NCI-H226 (cell line): ENCODE measurements at places on chromosomes 16 and 17.

DNA sequence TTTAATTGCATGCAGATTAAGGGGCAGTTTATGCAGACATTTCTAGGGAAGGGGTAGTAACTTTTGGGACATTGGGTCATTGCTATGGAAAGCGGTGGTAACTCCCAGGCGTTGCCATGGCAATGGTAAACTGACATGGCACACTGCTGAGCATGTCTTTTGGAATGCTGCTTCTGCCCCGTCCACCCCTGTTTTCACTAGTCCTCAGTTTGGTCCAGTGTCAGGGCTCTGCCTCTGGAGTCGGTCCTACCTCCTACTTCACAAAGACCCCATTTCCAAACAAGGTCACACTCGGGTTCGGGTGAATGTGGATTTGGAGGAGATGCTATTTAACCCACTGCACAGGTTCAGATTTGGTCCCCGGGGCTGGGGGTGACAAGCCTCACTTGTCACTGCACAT, 2.9 kb downstream of the IL34 start:
- no peak for DNase-seq

- DNase-seq, result peak; percentile 72
Observed at GRCh38 chr17:39144416-39144840, 7.0 kb downstream of the PLXDC1 start.

DNA sequence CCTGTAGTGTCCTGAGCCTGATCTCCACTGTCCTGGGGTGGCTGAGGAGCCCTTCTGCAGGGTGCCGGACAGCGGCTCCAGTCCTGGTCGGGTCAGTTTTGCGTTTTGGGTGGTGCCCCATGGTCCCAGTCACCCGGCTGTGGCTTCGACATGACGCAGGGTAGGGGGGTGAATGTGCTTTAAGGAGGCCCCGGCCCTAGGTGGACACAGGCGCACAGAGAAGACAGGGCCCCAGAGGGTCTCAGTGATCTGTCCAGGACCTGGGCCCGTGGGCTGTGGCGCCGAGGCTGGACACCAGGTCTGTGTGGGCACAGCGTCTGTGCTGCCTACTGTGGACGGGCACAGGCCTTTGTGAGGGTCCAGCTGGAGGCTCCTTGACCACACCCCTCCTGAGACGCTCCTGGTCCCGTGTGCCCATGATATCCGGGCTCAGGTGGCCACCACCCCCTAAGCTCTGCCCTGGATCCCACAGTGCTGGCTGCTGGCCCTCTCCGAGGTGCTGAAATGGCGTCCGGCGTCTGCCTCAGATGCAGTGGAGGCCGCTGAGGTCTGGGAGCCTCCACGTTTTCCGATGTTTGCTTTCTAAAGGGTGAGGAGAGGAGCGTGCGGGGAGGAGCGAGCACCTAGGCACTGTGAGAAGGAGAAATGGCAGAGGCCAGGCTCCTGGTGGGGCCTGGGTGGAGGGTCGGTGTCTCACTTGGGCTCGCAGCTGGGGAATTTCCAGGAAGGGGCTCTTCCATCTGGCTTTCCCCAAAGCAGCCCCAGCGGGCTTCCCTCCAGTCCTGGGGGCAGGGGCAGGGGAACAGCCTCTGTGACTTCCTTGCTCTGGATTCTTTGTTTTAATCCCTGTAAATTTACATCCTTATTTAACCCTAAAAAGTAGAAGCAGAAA, 56.1 kb upstream of the ACSF3 start:
- DNase-seq, result peak; percentile 57

DNA sequence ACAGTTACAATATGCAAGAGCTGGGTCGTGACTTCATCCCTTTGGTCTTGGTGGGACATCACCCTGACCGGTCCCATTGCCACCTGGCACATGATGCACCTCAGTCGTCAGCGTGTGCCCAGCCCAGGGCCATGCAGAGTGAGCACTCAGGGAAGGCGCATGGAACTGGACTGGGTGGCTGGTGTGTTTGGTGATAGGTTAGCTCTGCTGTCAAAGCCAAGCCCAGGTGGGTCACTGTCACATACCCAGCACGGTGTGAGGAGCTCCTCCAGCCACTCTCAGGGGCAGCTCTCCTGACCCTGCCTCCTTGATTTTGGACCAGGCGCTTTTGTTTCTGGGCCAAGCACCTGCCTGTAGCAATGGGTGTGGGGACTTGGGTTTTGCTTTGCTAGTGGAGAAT, 180.9 kb downstream of the RAB11FIP4 start:
- no peak for DNase-seq

- no peak for DNase-seq
Observed at GRCh38 chr17:12256380-12256995, 235.8 kb downstream of the MAP2K4 start.

DNA sequence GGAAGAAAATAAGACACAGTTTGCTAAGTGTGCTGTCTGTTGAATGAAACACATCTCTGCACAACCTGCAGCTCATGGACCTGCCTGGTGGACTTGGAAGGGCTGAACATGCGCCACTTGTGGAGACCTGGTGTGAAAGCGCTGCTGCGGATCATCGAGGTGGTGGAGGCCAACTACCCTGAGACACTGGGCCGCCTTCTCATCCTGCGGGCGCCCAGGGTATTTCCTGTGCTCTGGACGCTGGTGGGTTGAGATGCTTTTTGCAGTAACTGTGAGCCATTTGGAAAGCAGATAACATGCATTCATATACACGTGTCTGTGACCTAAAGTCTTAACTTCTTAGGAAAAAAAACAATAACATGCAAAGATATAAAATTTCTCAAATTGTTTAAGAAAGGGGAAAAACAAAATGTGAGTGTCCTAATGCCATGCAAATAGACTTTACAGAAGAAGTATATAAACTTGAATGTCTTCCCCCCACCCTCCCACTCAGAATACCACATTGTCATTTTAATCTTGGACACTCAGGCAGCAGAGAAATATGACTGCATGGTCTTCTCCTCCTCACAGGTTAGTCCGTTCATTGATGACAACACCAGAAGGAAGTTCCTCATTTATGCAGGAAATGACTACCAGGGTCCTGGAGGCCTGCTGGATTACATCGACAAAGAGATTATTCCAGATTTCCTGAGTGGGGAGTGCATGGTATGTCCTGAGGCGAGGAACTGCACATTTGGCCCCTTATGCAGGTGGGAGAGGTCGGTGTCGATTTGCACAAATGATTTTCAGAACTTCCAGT, 65.6 kb downstream of the SEC14L1 start:
- no peak for DNase-seq

DNA sequence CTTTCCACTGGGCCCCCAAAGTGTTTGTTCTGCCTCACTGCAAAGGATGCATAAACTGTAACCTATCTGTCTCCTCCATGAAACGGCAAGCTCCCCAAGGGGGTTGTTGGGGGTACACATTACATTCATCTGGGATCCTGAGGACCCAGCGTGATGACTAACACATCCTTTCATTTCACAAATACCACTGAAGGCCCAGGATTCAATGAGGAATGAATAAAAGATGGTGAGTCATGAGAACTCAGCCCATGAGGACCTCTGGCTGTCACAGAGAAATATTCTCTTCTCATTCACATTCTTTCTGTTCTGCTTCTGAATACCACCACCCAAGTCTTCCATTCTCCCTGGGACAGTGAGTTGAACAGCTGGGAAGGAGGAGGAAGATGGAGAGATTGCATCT, 149.8 kb downstream of the RBFOX3 start:
- DNase-seq, result peak; percentile 17

DNA sequence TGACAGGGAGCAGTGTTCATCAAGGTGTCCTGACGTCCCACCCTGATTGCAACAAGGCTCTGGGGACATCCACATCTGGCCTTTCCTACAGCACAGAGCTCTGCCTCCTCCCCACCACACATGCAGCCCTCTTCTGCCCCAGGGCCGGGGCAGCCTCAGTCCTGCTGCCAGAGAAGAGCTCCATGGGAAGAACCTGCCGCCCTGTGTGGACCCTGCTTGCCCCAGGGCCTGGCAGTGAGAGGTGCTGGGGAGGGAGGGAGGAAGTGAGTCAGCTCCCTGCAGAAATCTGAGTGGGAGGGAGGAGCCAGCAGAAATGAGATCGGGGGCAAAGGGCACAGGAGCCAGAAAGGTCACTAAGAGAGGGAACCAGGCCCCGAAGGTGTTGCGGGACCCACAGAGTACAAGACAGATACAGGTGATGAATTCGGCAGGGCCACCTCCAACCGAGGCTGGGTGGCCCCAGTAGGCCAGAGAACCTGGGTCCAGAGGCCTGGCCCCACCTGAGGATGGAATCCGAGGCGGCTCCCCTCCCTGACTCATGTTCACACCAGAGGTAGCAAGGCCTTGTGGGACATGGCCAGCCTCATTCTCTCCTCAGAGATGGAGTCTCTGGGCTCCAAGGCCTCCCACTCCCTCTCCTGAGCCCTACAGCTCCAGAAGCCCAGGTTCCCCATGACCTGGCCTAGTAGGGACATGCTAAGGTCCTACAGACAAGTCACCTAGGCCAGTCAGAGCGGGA, 24.8 kb downstream of the MYO18A start:
- peak; percentile 90 for DNase-seq

DNA sequence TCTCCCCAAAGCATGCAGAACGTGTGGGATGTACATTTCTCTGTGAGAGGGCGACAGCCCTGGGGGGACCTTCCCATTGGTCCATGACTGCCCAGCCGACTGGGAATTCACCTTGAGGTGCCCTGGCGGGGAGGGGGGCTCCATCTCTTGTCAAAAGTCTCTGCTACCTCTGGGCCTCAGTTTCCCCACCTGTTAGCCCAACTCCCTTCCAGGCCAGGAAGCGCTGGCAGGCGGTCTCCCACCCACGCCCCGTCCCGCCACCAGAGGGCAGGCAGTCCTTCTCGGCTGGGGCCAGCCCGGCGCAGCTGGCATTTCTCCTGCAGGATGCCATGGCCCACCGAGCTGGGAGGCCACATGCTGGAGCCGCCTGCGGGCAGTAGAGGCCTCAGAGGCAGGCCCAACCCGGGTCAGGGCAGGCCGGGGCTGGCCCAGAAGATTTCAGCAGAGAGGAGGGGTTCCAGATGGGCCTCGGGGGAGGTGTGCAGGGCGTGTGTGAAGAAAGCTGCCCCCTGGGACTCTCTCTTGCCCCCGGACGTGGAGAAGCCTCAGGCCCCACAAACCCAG, 16.6 kb downstream of the CD7 start:
- DNase-seq, result peak; percentile 38

DNA sequence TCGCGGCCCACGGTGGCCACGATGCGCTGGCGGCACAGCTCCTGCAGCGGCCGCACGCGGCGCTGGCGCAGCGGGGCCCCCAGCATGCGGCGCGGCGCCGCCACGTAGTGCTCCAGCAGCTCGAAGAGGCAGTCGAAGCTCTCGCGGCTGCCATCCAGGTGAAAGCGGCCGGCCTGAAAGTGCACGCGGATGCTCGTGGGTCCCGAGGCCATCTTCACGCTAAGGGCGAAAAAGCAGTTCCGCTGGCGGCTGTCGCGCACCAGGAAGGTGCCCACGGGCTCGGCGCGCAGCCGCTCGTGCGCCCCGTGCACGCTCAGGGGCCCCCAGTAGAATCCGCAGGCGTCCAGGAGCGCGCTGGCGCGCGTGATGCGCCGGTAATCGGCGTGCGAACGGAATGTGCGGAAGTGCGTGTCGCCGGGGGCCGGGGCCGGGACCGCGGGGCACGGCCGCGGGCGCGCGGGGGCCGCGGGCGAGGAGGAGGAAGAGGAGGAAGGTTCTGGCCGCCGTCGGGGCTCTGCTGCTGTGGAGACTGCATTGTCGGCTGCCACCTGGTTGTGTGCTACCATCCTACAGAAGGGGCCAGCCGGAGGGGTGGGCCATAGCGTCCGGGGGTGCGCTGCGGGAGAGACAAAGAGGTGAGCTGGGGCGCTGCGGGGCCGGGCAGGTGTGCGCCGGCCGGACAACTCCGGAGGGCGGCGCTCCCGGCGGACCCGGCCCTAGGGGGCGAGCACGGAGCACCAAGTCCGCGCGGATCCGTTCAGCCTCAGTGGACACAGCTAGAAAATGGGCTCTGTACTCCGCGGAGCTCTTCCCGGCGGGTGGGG, 879 bp downstream of the SOCS1 start:
- no peak for DNase-seq

GRCh38 chr17:45034599-45034998, 16.8 kb downstream of the DCAKD start:
- no peak for DNase-seq

DNA sequence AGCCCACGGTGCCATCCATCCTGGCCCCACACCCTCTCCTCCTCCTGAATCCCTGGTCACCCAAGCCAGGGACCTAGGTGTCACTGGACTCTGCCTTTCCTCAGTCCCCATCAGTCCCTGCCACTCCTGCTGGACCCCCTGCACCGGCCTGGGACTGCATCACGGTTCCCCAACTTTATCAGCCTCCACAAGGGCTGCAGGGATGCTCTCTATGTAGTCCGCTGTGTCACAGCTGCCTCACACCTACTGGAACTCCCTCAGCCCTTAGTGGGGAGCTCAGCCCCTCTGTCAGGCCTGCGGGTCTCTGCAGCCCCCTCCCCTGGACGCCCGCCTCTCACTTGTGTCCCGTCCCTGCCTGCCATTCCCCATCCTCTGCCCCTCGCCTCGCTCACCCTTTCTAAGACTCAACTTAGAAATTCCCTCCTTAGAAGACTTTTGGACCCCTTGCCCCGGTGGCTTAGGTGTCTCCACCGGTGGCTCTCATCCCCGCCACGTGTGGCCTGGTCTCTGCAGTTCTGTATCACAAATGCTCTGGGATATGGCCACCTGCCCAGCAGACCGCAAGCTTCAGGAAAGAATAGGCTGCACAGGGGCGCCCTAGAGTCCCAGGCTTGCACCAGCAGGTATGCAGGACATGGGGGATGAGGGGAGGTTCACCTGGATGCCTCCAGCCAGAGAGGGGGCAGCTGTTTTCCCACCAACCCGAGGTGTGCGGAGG, 62.9 kb downstream of the PRMT7 start:
- DNase-seq, result no peak

DNA sequence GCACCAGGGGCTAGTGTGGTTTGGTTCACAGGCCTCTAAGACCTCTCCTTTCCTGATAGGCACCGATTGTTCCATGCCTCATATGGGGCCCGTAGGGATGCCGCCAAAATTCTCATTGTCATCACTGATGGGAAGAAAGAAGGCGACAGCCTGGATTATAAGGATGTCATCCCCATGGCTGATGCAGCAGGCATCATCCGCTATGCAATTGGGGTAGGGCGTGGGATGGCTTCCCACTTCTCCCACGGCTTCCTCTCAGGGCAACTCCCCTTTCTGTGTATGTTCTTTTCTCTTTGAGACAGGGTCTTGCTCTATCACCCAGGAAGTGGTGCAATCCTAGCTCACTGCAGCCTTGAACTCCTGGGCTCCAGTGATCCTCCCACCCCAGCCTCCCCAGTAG, 5.3 kb downstream of the ITGAX start:
- DNase-seq, result no peak

- peak; percentile 83 for DNase-seq
Observed at GRCh38 chr16:25210758-25211157, 6.0 kb upstream of the AQP8 start.
